Umbilical cord (tissue), 2 donors: ENCODE measurements at places on chromosomes 1 and 21. TPM values are rescaled to one million over a fixed set of nuclear protein-coding genes. Genes with fewer than 3 reads are reported as not detected.

Gene SPATA17
- 20.9 TPM for total RNA-seq

GRCh38 chr1:7333620-7334019 is 437.5 kb upstream of the VAMP3 start:
- DNase-seq, result peak; percentile 87

DNA sequence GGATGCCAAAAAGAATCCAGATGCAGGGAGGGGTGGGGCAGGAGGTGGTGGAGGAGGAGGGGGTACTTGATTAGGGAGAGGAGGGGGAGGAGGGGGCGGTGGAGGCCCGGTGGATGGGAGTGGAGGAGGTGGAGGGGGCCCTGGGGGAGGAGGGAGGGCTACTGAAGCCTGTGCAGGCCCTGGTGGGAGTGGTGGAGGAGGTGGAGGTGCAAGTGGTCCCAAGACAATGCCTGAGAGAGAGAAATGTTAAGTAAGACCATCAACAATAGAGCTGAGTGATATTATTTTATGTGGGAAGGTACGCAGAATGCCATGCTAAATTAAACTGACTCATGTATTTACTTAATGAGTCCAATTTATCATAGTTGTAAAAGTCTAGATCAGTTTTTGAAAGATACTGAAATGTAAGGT is 86.8 kb upstream of the LBR start:
- DNase-seq, result no peak

DNA sequence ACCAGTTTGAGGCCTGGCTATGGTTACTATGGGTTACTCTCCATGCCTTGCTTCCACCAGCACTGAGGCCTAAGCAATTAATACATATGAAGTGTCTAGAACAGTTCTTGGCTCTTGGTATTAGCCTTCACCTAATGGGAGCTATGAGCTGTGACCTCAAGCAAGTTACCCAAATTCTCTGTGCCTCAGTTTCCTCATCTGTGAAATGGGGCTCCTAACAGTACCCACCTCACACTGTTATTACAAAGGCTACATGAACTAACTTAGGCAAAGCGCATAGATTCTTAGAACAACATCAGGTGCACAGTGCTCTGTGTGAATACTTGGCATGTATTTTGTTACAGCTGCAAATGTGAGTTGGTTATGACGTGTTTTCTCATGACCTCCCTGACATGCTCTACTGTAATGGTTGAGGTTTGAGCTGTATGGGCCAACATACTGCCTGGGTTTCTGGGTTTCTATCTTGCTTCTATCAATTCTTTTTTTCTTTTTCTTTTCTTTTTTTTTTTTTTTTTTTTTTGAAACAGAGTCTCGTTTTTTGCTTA is 26.5 kb downstream of the CDCP2 start:
- DNase-seq, result no peak

Gene TRIM17
- total RNA-seq, result not detected

DNA sequence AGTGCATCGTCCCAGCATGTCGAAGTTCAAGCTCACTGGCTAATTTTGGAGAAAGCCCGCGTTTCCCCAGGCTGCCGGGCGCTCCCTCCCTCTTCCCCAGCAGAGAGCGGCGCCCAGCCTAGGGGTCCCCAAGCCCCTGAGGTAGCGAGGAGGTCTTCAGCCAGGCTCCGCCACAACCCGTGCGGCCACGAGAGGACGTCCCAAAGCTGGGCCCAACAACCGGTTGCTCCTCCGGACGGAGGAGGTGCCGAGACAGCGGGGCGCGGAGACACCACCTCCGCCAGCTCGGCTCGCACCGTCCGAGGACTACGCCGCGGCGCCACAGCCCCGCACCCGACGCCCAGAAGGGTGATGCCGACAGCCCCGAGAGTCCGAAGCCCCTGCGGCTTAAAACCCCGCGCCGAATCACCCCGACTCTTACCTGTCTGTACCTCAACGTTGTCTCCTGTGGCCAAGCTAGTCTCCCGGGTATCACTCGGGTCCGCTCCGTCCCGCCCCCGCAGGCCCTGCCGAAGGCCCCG is at the start of gene DENND2C:
Gene DENND2C (minus strand): TSS at position 488 of the 521 bp plus-strand sequence. CDS start 44,065 bp downstream, outside the sequence.
- no peak for DNase-seq

GRCh38 chr1:46692811-46693770 is 21.4 kb downstream of the TEX38 start:
- DNase-seq, result peak; percentile 17

DNA sequence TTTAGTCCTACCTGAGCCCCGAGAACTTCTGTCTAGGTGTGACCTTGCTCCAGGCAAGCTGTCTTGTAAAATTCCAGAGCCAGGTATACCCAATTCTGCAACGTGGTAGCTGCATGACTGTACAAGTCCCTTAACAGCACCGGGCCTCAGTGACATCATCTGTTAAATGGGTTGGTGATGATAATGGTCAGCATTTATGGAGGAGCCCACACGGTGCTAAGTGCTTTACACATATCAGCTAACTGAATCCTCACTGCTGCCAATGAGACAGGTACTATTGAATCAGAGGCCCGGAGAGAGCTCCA is 37.2 kb upstream of the PADI1 start:
- DNase-seq, result no peak

- DNase-seq, result peak; percentile 16
Measured at GRCh38 chr1:10975567-10976326, 36.7 kb upstream of the TARDBP start.

- DNase-seq, result no peak
Measured at GRCh38 chr21:38948377-38949069, 142.8 kb downstream of the ETS2 start.

DNA sequence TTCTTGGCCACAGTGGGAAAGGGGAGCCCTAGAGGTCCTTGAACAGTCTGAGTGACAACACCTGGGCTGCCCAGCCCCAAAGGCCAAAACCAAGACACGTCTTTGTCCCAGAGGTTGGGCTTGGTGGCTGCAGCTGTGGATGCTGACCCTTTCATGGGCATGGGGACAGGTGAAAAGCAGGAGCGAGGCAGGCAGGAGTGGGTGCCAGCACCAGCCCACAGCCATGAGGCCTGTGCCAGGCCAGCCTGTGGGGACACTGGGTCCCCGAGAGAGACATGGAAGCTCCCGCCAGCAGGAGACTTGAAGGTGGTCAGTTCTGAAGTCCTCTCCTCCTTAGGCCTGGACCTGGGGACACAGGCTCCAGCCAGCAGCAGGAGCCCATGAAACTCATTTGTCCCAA is 98.6 kb downstream of the KCNJ15 start:
- no peak for DNase-seq

DNA sequence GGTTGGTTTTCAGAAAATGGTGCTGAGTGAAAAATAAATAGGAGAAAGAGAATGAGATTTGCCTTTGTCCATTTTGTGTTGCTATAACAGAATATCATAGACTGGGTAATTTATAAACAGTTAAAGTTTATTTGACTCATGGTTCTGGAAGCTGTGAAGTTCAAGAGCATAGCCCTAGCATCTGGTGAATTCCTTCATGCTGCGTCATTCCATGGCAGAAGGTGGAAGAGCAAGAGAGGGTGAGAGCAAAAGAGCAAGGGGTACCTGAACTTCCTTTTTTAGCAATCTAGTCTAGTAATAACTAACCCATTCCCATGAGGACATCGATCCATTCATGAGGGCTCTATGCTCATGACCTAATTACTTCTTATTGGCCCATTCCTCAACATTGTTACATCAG is 209.1 kb upstream of the ZP4 start:
- no peak for DNase-seq

DNA sequence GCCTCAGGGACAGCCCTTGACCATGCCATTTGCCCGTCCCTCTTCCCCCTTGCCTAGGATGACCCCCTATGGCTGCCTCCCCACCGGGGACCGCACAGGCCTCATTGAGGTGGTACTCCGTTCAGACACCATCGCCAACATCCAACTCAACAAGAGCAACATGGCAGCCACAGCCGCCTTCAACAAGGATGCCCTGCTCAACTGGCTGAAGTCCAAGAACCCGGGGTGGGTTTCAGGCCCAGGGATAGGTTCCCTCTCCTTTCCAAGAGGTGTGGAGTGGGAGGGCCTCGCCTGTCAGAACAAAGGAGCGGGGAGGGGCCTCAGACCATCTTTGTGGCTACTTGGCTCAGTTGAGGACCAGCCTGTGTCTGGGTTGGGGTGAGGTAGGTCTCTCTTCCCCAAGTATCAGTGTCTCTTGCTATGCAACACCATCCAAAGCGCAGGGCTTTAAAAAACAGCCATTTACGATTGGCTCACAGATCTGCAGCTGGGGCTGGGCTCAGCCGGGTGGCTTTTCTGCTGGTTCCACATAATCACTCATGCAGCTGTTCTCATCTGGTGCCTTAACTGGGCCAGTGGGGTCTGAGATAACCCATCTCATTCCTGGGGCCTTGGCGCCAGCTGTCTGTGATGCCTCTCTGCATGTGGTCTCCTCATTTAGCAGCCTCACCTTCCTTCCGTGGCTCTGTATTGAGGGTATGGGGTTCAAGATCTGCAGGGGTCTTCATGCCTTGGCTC is 71.7 kb downstream of the PIK3CD start:
- DNase-seq, result no peak

- no peak for DNase-seq
Measured at GRCh38 chr1:83631851-83632250, 367.1 kb downstream of the TTLL7 start.

DNA sequence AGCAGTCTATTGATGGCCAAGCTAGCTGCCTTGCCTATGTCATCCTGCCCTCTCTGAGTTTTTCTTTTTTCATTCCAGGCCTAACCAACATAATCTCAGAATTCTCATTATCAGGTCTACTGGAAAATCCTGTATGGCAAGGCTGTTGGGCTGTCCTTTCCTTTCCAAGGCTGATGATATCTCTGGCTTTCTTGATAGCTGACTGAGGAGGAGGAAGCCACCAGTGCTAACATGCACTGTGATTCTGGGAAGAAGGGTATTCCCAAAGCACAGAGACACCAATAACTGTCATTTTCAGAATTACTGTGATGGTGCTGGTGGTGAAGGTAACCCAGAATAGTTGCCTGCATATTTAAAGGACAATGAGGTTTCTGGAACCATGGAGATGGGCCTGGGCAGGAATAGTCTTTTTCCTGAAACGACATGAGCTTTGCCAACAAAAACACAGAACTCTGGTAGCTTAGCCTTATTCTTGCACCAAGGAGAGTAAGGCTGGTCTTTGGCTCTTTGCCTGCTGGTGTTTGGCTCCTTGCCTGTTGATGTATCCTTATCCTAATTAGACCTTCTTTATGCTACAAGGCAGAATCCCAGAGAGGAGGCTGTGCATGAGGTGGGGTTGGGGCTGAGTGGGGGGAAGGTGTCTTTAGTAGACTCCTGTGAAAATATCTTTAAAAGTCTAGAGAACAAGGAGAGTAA is 157.4 kb downstream of the TNFSF18 start:
- no peak for DNase-seq

- no peak for DNase-seq
Measured at GRCh38 chr1:18532390-18533170, 51.9 kb downstream of the KLHDC7A start.

DNA sequence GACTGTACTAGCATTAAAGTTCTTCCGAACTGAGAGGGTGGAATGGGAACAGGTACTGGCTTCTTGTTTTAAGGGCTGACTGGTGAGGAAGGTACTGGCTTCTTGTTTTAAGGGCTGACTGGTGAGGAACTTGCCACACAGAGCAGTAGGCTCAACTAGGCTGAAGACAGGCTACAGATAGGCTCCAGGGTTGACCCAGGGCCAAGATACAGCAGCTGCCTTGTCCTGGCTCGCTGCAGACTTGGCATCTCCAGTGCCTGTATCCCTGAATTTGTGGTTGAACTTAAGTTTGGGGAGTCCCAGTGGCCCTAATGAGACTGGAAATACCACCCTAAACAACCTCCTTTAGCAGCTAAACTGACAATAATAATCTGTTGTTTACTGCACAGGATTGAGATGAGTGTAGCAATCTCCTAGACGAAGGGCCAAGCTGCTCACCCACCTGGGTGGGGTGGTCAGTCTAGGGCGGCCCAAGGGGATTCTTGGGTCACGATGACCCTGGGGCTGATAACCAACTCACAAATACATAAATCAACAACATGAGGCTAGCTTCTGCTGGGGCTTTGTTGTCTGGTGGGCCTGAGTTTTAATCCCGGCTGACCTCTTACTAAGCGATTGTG is 227.1 kb downstream of the DISC1 start:
- no peak for DNase-seq

GRCh38 chr1:116239916-116240315 is 128.7 kb downstream of the MAB21L3 start:
- DNase-seq, result no peak

Gene ACTL8
- total RNA-seq, result 1.2 TPM

- DNase-seq, result no peak
Measured at GRCh38 chr1:231714440-231714839, 87.8 kb downstream of the DISC1 start.

GRCh38 chr1:16451841-16452528 is 11.5 kb downstream of the NECAP2 start:
- no peak for DNase-seq

DNA sequence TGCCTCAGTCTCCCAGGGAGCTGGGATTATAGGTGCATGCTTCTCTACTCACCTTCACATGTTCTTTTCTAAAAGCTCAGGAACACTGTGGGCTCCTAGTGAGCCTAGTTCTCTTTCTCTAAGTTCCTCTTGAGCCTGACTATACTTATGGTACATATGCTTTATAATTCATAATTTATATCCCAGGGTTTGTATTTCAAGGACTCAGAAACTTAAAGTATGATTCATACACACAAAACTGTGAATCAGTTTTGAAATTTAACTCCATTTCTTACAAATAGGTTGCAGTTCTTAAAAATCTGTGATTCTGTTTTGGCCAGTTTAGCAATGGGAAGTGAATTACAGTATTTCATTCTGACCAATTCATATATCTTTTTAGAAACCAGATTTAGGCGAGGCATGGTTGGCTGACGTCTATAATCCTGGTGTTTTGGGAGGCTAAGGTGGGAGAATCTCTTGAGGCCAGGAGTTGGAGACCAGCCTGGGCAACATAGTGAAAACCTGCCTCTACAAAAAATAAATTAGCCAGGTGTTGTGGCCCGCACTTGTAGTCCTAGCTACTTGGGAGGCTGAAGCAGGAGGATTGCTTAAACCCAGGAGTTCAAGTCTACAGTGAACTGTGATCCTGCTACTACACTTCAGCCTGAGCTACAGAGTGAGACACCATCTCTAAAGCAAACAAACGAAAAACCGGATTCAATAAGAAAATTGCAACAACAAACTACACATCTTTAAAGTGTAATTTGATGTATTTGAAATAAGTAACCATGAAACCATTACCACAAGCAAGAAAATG is 15.6 kb downstream of the RASAL2 start:
- no peak for DNase-seq

DNA sequence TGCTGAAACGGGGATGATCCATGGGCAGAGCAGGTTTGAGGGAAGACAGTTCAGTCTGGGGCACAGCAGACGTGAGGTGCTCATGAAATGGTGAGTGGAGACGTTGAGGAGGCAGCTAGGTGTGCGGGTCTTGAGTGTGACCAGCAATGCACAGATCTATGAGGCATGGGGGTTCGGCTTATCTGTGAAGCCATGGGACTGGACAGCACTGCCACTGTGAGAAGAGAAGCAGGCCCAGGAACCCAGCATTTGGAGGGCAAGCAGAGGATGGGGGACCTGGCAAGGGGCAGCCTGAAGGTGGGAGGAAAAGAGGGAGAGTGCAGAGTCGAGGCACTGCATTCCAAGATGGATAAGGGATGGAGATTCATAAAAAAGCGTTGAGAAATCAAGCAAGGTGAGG is 8.0 kb downstream of the CSF1 start:
- no peak for DNase-seq
